H1 (cell line): ENCODE measurements at places on chromosomes 2 and 18.

- no peak for DNase-seq
Observed at GRCh38 chr18:62186499-62186773, 420 bp downstream of the PIGN start.

DNA sequence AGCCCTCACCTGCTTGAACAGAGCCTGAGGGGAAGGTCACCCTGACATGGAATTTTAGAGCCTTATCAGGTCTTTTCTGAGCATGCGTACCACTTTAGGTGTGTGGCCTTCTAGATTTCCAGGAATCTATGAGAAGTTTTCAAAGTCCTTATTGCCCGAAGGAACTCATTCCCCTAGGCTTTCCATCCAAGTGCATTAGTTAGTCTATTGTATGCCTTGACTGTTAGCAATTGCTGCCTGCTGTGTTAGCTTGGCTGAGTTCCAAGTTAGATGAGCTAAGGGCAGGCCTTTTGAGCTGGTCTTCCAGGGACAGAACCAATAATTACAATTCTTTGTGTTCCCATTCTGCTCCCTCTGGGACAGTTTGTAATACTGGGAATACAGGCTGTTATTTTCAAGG is 30.8 kb upstream of the PUM2 start:
- DNase-seq: peak; percentile 31

DNA sequence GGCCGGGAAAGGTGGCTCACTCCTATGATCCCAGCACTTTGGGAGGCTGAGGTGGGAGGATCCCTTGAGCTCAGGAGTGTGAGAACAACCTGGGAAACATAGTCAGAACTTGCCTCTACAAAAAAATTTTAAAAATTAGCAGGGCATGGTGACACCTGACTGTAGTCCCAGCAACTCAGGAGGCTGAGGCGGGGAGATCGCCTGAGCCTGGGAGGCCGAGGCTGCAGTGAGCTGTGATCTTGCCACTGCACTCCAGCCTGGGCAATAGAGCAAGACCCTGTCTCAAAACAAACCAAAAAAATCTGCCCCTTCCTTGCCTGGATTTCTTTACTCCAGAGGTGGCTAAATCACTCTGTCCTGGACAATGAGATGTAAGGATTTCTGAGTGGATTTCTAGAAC is 197.7 kb downstream of the NRP2 start:
- no peak for DNase-seq

- DNase-seq: no peak
Observed at GRCh38 chr2:223696719-223697118, 94.6 kb upstream of the SCG2 start.

DNA sequence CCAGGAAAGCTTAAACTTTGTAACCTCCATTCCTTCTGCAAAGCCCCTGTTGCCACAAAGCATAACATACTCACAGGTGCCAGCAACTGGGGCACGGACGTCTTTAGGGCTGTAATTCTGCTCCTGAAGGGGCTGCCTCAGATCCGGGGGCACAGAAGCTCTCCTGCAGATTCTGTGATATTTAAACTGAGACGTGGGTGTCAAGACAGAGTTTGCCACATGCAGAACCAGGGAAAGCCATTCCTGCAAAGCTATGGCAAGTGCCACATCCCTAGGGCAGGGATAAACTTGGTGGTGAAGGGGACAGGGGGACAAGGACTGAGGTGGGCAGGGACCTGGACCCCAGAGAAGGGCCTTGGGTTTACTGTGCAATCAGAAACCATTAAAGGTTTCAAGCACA is 247.2 kb downstream of the EIPR1 start:
- no peak for DNase-seq

DNA sequence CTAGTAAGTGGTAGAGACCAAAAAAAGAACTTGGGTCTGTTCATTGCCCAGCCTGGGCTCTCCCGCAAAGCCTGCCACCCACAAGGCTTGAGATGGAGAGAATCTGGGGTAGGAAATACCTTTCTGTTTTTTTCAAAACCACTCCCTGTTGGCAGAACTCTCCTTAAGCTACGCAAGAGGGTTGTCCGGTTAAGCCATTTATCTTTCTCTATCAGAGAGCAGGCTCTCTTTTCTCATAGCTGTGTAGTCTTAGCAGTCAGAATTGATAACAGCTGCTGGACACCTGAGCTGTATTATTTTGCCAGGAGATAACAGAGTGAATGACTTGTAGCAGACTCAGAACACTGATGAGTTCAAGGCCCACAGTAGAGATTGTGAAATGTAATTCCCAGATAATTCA is 1088.1 kb downstream of the TSN start:
- no peak for DNase-seq

- no peak for DNase-seq
Observed at GRCh38 chr2:128057334-128057733, 29.5 kb upstream of the SAP130 start.

GRCh38 chr2:37985333-37985732 is 60.2 kb downstream of the RMDN2 start:
- no peak for DNase-seq

- DNase-seq: no peak
Observed at GRCh38 chr2:200383380-200384110, 77.1 kb downstream of the SPATS2L start.

DNA sequence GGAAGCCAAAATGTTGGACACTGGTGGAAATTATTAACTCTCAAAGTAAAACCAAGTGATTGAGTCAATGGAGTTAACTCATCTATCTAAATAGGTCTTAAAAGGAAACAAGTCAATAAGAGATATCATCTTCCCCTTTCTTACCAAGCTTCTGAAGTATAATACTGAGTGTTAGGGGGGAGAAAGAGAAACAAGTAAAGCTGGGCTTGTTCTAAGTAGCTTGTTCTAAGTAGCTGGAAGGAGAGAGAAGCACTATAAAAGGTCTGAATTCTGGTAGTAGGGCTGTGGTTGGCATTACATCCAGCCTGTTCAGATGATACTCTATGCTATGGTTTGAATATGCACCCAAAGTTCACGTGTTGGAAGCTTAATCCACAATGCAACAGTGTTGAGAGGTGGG is 26.8 kb downstream of the YES1 start:
- DNase-seq: no peak

- no peak for DNase-seq
Observed at GRCh38 chr2:103144837-103145236, 383.0 kb downstream of the TMEM182 start.

GRCh38 chr2:10433947-10434885 is 13.9 kb downstream of the ODC1 start:
- DNase-seq: no peak

DNA sequence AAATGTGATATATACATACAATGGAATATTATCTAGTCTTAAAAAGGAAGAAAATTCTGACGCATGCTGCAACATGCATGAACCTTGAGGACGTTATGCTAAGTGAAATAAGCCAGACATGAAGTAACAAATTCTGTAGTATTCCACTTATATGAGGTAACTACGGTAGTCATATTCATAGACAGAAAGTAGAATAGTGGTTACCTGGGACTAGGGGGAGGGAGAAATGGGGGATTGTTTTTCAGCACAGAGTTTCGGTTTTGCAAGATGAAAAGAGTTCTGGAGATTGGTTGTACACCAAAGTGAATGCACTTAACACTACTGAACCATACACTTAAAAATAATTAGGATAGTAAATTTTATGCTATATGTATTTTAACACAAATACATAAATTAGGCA is 215.9 kb upstream of the FBXO11 start:
- no peak for DNase-seq

GRCh38 chr2:217797661-217798069 is 205.1 kb downstream of the TNS1 start:
- DNase-seq: peak; percentile 27

DNA sequence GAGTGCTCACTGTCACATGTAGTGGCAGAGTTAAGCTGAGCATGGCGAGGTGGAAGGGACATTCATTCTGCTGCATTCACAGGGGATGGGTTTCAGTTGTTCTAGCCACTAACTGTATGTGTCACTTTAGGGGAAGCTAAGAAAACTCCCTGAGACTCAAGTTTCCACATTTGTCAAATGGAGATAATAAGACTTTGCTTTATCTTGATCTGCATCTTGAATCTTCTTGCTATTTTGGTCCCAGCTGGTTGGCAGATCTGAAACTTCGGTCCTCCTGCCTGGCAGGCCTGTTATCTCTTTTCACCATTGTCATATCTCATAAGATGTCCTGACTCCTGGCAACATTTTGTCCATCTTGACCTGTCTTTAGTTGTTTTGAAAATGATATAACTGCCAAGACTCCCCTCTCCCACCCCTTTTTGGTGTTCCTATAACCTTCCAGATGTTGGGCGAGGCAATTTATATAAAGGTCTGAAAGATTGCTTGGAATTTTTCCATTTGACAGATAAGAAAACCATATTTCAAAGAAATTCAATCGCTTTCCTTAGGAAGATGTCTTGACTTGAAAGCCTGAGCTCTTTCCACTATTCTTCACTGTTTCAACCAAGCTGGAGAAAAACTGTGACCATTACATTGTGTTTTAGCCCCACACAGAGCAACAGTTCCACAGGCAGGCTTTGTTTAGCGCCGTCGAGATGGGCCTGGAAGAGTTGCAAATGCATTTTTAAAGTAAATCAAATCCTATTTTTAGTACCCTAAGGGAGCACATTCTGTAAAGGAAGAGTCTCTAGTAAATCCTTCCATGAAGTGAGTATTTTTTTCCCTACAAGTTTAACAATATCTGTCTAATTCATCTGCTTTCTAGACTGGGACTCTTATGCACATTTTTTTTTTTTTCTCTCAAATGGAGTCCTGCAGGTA is 33.4 kb downstream of the MYCN start:
- no peak for DNase-seq

DNA sequence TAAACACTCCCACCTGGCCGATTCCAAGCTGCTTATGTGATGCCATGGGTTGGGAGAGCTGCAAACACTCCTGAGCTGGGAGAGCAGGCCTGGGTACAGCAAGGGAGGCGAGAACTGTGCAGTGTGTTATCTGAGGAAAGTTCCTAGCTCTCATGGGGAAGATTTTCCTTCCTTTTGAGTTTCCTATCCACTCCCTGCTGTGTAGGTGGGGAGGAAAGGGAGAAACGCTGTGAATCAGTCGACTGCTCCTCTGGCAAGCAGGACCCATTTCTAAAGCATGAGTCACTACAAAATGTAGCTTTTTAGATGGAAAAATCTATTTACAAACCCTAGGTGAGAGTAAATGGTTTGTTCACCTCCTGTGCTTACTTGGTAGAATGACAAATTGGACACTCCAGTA is 80.4 kb downstream of the SH3RF3 start:
- no peak for DNase-seq

GRCh38 chr2:134233728-134234136 is 20.1 kb upstream of the MGAT5 start:
- DNase-seq: no peak

GRCh38 chr2:124026503-124026902 is 1.4 kb downstream of the CNTNAP5 start:
- DNase-seq: no peak

DNA sequence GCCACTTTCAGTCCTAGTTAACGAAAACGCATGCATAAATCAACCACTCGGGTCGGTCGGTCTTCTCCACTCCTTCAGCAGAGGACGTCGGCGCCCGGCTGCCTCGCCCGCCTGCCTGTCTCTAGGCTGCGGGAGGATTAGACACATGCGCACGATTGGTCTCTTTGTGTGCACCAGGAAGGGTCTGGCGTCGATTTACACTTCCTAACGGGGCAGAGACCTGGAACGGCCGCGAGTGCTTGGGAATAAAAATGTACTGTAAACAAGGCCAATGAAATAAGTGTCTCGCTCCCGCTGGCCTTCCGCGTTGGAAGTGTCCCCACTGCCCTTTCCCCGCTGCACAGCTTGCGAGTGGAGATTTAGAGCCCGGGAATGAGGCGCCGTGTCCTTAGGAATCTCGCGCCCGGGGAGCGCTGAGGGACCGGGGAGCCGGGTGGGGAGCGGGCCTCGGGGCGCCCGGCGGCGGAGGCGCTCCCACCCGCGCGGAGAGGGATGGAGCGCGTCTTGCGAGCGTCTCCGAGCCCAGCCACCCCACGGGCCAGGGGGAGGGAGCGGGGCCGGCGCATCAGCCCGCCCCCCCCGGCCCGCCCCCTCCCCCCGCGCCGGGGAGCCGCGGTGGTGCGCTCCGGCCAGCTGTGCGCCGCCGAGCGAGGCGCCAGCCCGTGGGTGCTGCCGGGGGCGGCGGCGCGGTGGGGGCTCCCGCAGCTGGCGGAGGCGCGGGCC is at the start of gene DOK6:
TSS of gene DOK6 (plus strand) at position 636 of the 723 bp plus-strand sequence.
- DNase-seq: no peak

DNA sequence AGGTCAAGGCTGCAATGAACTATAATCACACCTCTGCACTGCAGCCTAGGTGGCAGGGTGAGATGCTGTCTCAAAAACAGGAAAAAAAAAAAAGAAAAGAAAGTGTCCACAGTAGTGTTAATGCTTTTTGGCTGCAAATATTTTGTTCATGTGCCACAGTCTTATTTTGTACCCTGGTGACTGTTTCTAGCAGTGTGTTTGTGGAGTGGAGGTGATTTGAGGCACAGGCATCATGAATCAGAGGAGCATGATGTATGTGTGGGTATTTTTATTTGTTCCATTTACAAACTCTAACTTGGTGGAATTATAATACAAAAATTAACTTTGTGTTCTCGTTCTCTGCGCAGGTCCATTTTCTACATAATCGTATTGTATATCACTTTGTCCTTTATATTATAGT is 30.6 kb downstream of the DTNA start:
- DNase-seq: no peak

DNA sequence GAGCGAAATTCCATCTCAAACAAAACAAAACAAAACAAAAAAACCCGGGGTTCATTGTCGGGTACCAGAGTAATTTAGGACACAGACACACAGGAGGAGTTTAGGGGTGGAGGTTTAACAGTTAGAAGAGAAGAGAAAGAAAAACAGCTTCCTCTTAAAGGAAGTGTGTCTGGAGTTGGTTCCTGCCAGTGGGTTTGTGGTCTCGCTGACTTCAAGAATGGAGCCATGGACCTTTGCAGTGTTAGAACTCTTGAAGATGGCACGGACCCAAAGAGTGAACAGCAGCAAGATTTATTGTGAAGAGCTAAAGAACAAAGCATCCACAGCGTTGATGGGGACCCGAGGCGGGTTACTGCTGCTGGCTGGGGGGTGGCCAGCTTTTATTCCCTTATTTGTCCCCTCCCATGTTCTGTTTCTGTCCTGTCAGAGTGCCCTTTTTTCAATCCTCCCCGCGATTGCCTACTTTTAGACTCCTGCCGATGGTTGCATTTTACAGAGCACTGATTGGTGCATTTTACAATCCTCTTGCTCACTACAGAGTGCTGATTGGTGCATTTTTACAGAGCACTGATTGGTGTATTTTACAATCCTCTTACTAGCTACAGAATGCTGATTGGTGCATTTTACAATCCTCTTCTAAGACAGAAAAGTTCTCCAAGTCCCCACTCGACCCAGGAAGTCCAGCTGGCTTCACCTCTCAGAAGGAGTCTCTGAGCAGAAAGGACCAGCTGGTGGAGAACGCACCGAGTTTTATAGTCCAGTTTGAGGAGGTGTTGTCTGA is 28.7 kb upstream of the ATP8B1 start:
- DNase-seq: no peak

DNA sequence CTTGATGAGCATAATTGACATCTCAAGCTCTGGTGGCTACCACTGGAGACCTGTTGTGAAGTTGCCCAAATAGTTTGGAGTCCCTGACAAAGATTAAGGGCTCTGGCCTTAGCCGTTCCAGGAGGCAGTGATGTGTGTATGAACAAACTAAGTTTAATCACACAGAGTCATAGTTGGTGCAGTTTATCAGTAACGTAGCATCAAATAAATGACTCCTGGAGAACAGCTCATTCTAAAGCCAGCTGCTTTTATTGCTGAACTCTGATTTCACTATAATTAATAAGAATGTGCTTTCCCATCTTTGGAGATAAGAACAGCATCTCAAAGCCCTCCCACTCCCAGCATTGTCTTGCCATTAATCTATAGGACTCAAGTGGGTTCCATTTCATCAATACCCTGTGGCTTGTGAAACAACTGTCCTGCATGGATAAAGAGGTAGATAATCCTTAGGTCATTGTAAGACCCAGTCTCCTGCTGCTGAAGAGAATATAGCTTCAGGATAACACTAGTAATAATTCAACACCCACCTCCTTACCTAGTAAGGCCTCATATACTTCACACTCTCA is 211.4 kb upstream of the THUMPD2 start:
- DNase-seq: no peak
